ENCODE measurements at places on chromosomes 6 and 20.

DNA sequence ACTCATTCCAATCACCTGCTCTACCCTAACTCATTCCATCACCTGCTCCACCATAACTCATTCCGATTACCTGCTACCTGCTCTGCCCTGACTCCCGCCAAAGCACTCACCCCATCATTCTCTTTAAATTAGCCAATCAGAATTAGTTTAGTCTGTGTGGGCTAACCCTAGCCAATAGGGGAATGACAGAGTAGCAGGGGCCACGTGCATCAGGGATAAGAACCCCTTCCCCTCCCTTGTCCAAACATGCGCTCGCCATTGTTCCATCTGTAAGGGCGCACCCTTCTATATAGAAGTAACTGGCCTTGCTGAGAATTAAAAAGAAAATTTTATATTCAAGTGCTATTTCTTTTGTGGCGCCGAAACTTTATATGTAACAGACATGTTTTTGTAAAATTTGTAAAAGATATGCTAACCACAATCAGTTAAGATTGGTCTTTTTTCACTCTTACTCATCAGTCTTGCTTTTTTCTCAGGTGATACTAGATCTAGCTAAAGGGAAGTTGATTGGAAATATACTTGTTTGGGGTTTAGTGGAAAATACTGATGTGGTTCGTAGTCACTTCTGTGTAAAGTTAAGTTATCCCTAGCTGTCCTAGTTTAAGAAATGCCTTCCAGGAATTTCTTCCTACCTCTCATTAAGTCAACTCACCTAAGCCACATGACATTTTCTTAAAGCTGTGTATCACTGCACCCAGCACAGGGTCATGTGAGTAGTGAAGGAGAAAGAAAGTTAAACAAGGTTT lies 16.5 kb downstream of the RTN4IP1 start:
- no peak for DNase-seq

DNA sequence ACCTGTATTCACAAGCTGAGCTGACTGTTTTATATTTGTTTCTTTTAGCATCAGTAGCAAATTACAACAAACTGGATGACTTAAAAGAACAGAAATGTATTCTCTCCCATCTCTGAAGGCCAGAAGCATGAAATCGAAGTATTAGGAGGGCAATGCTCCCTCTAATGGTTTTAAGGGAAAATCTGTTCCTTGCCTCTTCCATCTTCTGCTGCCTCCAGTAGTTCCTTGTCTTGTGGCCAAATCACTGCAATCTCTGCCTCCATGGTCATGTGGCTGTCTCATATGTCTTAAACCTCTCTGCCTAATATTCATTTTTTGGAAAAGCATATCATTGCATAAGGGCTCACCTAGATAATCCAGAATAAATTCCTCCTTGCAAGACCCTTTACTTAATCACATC lies 25.2 kb upstream of the ASCC3 start:
- DNase-seq, result no peak

GRCh38 chr6:5736016-5736738 lies 270.5 kb downstream of the NRN1 start:
- no peak for DNase-seq

GRCh38 chr6:2184700-2185455 lies 60.5 kb downstream of the GMDS start:
- no peak for DNase-seq

DNA sequence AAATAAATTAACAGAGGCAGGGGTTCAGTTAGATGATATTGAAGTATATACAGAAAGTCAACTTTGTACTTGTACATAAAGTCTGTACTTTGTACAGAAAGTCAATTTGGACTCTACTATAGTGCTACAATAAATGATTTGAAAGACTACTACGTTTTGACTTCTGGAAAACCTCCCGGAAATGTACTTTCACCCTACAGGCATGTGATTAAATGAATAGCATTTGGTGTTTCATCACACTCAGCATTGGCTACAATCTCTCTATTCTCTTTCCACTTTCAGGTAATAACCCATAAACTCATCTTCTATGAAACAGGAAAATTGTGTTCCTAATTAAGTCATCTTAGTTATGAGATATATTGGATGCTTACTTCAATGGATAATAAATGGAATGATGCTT lies 25.6 kb upstream of the MC3R start:
- DNase-seq, result no peak

DNA sequence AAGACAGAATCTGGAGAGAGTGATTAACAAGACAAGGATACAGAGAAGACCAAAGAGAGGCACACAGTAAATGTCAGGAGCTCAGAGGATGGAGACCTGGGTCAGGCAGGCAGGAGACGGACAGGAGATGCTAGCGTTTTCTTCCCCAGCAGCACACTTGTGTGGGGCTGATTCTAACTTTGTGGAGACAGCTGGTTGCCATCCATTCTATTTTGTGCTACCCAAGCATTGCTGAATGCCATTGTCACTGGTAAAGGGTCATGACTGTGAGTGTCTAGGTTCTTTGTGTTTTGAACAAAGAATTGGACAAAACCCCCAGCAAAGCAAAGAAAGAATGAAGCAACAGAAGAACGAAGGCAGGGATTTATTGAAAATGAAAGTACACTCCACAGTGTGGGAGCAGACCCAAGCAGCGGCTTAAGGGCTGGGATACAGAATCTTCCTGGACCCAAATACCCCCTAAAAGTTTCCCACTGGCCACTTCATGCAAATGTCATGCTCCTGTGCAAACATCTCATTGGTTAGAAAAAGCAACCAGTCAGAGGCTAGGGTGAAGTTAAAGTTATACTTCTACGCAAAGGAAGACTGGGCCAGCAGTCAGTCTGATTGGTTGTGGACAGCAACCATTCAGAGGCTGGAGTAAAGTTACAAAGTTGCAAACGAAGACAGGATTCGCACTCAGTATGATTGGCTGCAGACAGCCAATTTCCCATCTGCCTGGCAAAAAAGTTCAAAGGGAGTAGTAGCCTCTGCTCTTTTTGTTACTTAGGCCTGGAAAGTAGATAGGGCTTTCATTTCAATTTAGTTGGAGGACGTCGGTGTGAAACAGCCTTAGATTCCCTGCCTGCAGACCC lies 17.5 kb downstream of the PTK7 start:
- no peak for DNase-seq

- peak; percentile 41 for DNase-seq
Observed at GRCh38 chr6:54992789-54993188, 146.2 kb downstream of the FAM83B start.

GRCh38 chr6:111941686-111942330 lies 68.6 kb upstream of the FYN start:
- no peak for DNase-seq

GRCh38 chr20:35523298-35523888 lies 6.1 kb downstream of the C20orf173 start:
- no peak for DNase-seq

GRCh38 chr6:29631209-29631810 lies 1.7 kb downstream of the GABBR1 start:
- DNase-seq, result no peak

- DNase-seq, result no peak
Observed at GRCh38 chr20:57959589-57959988, 249.8 kb upstream of the PMEPA1 start.

GRCh38 chr20:11716239-11716944 lies 201.3 kb upstream of the BTBD3 start:
- DNase-seq, result peak; percentile 25

GRCh38 chr6:88840289-88840688 lies 123.1 kb downstream of the RNGTT start:
- no peak for DNase-seq

DNA sequence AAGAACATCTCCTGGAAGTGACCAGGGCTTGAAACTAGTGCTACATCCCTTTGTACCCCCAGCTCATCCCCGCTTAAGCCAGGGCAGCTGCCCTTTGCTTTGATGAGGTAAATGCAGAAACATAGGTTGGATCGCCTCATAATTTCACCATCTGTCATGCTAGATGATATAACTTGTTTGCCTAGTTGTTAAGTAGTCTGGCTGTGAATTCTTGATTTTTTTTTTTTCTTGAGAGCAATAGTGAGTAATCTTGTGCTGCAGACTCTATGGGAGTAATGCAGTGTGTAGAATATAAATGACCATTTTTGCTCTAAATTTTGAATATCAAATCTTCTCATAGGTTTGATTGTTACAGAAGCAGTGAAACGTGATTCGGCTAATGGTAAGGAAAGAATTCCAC lies 4.1 kb downstream of the TRDN start:
- DNase-seq, result no peak

GRCh38 chr20:36455972-36456625 lies 85.2 kb upstream of the MYL9 start:
- no peak for DNase-seq

DNA sequence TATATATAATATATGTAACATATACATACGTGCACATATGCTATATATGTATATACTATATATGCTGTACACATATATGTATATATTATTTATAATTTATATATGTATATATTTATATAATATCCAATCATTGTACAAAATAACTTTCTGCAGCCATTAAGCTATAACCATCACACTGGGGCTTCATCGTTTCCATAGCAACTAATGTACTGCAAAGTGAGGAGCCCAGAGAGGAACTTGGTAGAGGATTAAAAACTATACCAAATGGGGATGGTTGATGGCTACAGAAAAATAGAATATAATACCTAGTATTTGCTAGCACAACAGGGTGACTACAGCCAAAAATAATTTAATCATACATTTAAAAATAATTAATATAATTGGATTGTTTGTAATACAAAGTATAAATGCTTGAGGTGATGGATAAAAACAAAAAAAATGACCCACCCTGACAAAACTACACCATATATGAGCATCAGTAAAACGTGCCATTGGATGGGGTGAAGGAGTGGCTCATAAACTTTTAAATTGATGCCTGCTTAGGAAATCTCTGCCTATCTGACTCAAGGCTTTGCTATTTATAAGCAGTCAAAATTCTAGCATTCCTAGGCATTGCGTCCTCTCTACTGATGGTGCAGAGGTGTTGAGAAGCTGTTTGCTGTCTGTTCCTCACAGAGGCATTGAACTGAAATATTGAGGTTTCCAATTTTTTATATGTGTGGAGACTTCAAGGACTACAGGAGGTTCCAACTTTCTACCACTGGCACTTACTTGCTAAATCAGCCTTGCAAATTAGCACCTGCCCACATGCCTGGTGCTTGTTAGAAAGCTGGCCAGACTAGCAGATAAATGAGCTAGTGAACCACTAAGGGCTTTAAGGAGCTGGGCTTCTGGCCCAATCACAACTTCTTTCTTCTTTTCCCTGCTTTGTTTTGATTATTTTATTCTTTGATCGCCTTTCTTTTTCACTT lies 190.1 kb downstream of the SCP2D1 start:
- no peak for DNase-seq

DNA sequence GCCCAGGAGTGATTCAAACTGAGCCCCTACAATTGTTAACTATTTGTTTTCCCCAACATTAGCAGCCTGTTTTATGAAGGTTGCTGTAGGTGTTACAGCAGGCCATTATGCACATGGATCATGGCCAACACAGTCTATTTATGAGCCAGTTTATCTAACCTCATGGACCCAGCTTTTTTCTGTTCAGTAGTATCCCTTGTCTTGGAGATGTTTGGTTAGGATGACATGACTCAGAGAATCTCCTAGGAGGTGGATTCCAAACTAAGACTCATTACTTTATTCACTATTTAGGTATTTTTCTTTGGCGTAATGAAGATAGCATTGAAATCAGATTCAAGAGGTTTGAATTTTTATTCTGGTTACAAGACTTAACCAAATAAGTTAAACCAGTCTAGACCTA lies 62.8 kb upstream of the TFB1M start:
- no peak for DNase-seq

DNA sequence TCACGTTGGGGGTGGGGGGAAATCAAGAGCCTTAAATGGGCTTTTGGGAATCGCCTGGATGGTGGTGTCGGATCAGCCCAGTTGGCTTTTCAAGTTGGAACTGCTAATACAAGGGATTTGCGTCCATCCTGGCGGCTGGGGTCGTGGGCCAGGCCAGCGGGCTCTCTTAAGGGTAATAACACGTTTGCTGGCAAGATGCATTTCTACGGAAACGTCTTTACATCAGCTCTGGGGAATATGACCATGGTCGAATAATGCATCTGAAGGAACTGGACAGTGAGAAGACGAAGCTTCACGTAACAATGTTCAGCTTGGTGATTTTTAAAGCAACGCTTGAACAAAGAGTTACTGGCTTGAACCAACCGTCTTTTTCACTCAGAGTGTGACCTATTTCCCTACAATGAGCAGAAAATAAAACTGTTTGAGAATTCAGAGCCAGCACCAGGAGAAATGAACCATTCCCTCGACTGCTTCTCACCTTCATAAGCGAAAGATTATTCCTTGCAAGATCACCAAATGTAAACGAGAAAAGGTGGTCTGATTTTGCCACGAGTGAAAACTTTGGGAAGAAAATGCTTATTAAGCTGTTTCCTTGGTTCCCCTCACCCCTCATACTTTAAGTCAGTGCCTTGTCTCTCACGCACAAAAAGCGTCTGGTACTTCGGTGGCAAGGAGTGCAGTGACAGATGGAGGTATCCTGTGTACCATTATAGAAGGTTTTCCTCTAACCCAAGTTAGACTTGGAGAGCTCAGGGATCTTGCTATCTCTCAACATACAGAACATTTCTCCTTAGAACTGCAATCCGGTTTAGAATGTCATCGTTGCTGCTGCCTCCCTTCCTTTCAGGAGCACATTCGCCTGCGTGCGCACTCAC lies 1.4 kb upstream of the MARCKS start:
- DNase-seq, result peak; percentile 85

DNA sequence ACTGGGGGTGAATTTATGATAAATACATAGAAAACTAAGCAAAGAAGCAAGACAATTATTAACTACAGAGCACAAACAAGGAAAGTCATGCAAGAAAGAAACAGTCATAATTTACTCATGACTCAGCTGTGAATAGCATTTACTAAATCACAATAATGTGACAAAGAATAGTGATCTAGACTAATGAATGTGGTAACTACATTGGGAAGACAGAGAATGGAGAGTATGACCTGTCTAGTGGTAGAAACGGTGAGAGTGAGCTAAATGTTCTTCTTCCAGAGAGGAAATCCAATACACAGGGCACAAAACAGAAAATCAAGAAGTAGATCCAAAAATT lies 153.5 kb upstream of the DST start:
- no peak for DNase-seq

GRCh38 chr6:135909737-135910387 lies 58.4 kb downstream of the PDE7B start:
- peak; percentile 73 for DNase-seq

GRCh38 chr6:148776321-148777308 lies 29.8 kb downstream of the UST start:
- DNase-seq, result no peak

- DNase-seq, result no peak
Observed at GRCh38 chr6:37860226-37860839, 40.8 kb downstream of the ZFAND3 start.

DNA sequence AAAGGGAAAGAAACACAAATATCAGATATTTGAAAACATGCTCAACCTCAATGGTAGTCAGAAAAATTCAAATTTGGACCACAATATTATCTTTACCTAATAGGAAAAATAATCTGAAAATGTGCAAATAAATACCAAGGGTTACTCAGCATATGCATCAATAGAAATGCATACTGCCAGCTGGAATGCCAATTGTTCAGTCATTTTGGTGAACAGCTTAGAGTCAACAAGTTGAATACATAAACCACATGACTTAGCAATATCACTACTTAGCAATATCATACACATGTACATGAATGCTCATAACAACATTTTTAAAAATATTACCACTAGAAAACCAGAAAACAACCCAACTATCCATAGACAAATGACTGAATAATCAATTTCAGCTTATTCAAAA lies 212.7 kb downstream of the PTPRK start:
- DNase-seq, result no peak

GRCh38 chr20:37777012-37777950 lies 83.5 kb downstream of the CTNNBL1 start:
- no peak for DNase-seq
